DMS 273 treated with DMSO at 0.1 percent for 48 hours (cell line): ENCODE measurements at places on chromosomes 3 and 15.

DNA sequence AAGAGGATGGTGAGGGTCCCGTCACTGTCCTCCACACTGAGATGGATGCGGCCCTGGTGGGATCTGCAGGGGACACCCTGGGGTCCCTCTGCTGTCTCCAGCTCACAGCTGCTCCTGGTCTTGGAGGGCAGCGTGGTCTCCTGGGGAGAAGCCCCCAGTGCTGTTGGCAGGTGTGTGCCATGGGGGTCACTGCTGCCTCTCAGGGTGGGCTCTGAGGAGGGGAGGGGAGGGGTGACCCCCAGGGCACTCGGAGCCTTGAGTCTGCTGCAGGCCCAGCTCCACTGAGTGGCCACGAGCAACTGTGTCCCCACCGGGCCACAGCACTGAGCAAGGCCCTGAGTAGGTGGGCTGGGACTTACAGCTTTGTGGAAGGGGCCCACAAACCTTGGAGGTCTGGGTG is 34.7 kb downstream of the KLHL25 start:
- DNase-seq, result no peak

- DNase-seq, result no peak
Observed at GRCh38 chr3:127820221-127820825, 2.0 kb downstream of the MGLL start.

DNA sequence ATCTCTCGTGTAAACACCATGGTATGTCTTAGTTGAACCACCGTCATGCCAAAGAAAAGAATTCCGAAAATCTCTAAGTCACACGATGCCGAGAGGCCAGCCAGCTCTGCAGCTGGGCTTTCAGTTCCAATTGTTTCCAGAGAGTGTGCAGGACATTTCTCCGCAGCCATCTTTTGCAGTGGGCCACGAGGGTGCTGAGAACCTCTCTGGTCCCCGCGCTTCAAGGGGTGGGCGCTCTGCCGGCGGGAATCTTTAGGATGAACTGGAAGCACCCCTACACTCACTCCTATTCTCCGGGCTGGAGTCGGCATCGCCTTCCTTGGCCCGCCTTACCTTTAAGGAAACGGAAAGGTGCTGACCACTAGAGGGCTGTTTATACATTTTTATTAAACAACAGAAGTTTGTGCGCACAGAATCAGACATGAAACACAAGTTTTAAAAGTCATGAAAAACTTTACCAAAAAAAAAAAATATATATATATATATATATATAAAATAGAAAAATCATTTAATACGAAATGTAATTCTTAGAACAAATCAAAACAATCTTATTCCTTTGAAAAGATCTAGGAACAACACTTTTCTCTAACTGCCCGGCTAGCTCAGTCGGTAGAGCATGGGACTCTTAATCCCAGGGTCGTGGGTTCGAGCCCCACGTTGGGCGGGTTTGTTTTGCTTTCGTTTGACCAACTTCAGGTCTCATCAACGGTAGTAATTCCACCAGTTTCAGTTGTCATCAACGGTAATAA is 12.5 kb upstream of the MORF4L1 start:
- peak; percentile 68 for DNase-seq

DNA sequence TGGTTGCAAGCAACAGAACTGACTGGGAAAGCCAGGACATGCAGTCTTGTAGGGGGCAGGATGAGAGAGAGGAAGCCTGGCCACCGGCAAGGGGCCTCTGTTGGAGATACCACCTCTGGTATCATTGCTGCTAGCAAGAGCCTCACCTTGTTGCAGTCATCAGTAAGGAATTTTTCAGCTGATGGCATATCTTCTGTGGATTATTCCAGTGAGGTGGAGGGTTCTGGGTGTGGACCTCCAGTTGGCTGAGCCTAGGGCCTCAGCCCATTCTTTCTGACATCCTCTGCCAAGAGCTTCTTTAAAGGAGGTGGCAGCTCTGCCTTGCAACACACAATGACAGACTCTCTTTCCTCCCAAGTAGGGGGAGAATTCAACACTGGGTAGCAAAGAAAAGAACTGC is 128.9 kb downstream of the AQP9 start:
- DNase-seq, result no peak

GRCh38 chr3:86481636-86482035 is 509.3 kb downstream of the VGLL3 start:
- DNase-seq, result no peak

DNA sequence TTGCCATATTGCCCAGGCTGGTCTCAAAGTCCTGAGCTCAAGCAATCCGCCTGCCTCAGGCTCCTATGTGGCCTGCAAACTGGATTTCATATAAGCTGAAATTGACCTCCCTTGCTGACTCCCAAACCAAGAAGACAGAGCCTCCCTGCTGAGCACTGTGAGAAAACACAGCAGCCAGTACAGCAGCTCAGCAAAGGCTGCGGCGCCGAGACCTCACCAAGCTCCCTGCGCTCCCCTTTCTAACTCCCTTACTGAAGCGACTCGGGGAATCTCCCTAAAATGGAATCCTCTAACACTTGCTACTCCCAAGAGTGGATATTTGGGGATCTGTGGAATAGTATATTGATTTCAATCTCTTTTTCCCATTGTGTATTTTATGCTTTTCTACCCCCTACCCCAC is 34.6 kb downstream of the MUC20 start:
- no peak for DNase-seq

GRCh38 chr3:43755516-43756200 is 64.9 kb downstream of the ABHD5 start:
- no peak for DNase-seq

- no peak for DNase-seq
Observed at GRCh38 chr15:40985541-40986330, 32.5 kb downstream of the CHAC1 start.

DNA sequence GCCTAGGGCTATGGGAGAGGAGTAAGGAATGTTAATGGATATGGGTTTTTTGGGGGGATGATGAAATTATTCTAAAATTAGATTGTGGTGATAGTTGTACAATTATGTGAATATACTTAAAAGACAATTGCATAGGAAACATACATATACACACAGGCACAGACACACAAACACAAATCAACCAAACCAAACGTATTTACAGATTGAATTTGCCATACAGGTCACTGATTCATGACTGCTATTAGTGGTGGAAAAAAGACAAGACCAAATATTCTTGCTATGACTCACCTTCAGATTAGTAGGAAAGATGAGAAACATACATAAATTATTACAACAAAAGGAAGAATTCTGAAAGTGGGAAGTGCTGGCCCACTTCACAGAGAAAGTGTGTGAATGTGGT is 85.3 kb downstream of the C3orf38 start:
- DNase-seq, result no peak

- no peak for DNase-seq
Observed at GRCh38 chr15:49145651-49146609, 9.5 kb downstream of the COPS2 start.

DNA sequence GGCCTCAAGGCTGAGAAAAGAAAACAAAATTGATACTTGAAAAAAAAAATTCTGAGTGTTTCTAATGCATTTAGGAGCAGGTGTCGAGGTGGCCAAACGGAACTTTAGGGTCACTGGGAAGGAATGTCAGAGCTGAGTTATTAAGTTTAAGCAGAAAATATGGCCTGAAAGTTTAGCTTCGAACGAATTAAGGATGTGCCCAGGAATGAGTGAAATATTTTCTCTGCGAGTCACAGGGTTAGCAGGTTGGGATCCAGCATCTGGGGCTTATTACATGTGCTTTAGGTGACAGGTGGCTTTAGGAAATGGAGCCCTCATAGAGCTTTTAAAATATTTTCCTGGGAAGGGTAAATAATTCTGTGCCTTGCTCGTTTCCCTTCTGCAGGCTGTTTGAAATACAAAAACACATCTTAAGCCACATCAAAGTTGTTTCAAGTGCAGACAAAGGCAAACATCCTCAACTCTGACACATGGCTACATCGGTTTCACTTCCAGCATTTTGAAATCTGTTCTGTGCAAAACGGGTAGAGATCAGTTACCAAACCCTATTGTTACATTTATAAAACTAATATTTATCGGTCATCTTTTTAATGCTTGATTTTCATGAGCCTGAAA is 143.1 kb upstream of the ARRDC4 start:
- no peak for DNase-seq

GRCh38 chr15:80608688-80609087 is 86.4 kb upstream of the ABHD17C start:
- peak; percentile 30 for DNase-seq

DNA sequence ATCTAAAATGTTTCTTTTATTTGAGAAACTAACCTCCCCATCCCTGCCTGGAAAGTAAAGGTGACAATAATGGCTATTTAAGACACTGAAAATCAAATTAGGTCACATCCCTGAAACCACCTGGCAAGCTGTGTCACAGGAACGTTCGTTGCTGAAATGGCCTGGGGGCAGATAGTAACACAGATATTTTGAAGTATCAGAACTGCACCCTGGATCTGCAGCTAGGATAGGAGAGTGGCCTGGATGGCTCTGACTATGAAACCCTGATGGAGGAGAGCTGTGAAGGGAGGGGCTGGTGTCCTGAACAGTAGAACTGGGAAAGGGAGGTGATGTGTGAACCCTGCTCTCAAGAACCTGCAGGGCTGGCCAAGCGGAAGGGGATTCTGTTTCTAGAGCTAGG is 648.3 kb upstream of the CFAP20DC start:
- no peak for DNase-seq

- no peak for DNase-seq
Observed at GRCh38 chr15:89114990-89115389, 26.7 kb downstream of the ABHD2 start.

DNA sequence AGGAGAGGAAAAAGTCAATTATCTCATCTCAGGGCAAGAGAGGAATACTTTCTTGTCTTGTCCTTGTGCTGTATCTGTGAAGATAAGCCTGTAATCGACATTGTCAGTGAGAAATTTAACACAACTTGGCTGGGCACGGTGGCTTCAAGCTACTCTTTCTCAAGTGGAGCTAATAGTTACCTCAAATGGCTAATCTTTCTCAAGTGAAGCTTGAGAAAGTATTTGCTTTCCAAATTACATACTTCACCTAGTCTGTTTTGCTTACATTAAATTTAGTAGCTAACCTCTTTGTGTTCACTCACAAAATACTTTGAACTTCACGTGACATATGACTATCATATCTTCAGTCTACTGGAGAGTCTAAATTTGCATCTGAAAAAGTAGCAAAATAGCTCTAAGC is 48.3 kb upstream of the B3GALNT1 start:
- DNase-seq, result no peak

GRCh38 chr15:96701443-96701842 is 370.9 kb downstream of the NR2F2 start:
- no peak for DNase-seq

- DNase-seq, result no peak
Observed at GRCh38 chr15:80382285-80382684, 21.9 kb upstream of the ARNT2 start.

GRCh38 chr3:60081381-60082095 is 1031.7 kb upstream of the CFAP20DC start:
- DNase-seq, result no peak

DNA sequence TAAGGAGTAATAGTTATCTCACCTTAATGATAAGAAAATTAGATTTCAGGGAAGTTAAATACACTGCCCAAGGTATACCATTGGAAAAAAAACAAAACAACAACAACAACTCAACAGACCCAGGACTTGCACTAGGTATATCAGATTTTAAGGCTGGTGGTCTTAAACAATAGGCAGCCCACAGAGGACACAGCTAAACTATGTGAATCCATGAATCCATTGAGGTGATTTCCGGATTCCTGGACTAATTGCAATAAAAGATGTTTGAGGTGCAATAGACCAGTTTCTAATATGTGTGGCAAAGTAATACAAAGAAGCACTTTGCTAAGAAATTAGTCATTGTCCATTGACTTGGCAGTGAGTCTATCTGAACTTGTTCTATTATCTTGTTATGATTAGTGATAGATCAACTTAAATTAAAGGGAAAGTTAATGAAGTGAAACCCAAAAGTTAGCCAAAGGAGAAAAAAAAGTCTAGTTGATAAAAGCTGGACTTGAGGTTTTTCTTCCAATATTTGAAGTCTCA is 60.9 kb upstream of the MAGI1 start:
- DNase-seq, result no peak

GRCh38 chr3:197019535-197019934 is 10.1 kb downstream of the MELTF start:
- no peak for DNase-seq

GRCh38 chr3:12777171-12777570 is 18.1 kb upstream of the TMEM40 start:
- DNase-seq, result no peak

- no peak for DNase-seq
Observed at GRCh38 chr3:57892423-57892822, 115.8 kb upstream of the FLNB start.

GRCh38 chr3:149120051-149120972 is 9.1 kb upstream of the HPS3 start:
- DNase-seq, result peak; percentile 10
